ENCODE measurements at places on chromosomes 11 and 22.
A peak's percentile ranks its signal among the peaks of the same experiment; 100 is the strongest.

DNA sequence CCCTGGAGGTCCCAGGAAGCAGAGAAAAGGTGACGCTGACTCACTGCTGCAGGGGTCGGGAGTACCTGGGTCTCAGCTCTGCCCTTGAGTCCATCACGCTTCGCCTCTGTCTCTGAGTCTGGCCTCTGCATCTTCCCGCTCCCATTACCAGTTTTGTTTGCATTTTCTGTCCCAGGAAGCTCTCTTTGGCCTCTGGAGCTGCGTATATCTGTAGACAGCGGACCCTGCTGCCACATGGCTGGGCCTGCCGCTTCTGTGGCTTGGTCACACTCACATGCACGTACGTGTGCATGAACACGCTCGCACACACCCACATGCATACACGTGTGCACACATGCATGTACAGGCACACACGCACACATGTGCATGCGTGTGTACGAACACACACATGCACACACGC is 20.8 kb upstream of the APOBEC3A start:
- no peak for DNase-seq

DNA sequence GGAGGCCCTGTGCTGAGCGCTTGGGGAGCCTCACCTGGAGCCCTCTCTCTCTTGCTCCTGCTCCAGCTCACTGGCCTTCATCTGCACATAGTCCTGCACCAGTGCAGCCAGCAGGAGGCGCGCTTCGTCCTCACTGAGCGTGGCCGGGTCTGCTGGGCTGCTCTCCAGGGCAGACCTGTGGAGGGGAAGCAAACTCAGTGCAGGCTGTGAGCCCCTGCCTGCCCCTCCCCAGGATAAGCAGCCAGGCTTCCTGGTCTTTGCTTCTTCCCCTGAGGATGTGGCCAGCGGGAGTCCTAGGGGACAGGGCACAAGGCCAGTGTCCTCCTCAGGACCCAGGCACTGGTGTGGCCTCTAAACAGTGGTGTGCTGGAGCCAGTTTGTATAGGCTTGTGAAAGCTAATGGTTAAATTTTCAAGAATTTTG is 2.2 kb downstream of the CALCA start:
- no peak for DNase-seq

GRCh38 chr22:23269441-23270211 is 89.3 kb downstream of the BCR start:
- no peak for DNase-seq

DNA sequence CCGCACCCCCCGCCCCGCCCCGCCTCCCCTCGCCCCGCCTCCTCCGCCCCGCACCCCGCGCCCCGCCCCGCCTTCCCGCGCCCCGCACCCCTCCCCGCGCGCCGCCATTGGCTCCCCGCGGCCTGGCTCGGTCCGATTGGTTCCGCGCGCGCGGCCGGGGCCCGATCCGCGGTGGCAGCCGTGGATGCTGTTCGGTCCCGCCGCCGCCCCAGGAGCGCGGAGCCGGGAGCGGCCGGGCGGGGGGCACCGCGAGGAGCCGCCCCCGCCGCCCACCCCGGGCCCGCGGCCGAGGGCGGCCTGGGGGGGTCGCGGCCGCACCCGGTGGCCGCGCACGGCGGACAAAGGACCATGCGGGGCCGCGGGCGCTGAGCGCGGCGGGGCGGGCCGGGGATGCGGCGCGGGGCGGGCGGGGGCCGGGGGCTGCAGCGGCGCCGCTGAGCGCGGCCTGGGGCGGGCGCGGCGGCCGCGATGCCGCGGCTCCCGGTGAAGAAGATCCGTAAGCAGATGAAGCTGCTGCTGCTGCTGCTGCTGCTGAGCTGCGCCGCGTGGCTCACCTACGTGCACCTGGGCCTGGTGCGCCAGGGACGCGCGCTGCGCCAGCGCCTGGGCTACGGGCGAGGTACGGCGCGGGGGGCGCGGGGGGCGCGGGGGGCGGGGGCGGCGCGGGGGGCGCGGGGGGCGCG is at the start of gene B4GALNT4:
B4GALNT4 (plus strand) TSS at position 164 of the 683 bp plus-strand sequence; CDS start at position 469, 305 bp downstream.
- no peak for DNase-seq

GRCh38 chr11:61736310-61736709 is 16.1 kb upstream of the MYRF start:
- peak; percentile 18 for DNase-seq

DNA sequence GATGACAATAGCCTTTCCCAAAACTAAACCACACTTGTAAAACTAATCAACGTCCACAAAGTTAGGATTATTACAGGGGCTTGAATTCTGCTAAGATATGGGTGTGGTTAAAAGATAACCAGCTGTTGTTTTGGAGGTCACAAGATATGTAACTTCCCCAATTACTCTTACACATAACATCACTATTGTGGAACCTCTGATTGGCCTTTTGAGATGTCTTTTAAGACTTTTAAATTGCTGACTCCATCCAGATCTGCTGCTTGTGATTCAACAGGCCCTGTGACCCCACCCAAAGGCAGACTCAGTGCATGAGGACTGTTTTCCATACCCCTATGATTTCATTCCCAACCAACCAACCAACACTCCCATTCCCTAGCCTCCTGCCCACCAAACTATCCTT is 893.9 kb downstream of the OPCML start:
- no peak for DNase-seq

DNA sequence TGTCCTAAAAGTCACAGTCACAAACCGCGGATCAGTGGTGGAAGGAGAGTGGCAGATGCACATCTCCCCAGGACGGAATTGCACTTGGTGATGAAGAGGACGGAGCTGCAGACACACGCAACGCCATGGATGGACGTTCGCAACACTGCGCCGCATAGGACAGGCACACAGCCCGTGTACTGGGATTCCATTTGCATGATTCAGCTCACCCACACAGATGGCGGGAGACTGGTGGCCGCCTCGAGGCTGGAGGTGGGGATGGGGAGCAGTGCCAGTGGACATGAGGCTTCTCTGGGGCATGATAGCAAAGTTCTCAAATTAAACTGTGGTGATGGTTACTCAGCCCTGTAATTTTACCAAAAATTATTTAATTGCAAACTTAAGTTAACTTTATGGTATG is 37.4 kb downstream of the DUSP8 start:
- DNase-seq, result peak; percentile 78

- DNase-seq, result no peak
Measured at GRCh38 chr11:10480760-10481159, 25.7 kb downstream of the AMPD3 start.

DNA sequence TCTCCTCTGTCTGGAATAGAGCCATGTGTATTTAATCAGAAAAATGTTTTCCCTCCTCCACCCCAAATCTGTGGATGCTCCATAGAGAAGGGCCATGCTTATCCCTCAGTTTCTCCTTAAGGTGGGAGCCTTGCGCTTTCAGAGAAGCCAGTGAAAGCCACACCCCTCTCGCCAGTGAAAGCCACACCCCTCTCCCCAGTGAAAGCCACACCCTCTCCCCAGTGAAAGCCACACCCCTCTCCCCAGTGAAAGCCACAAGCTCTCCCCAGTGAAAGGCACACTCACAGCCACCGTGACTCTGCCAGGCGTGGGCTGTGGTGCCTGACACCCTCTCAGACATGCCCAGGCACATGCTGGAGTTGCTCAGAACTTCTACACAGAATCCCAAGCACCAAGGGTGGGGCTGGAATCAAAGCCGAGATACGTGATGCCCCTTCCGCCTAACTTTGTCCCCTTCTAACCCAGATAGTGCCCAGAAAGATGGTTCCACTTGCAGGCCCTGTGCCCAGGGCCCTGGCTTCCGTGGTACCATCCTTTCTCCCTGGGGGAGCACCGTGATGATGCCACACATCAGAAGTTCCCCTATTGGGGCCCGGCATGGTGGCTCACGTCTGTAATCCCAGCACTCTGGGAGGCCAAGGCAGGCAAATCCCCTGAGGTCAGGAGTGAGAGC is 16.5 kb upstream of the PRR5 start:
- DNase-seq, result peak; percentile 46

DNA sequence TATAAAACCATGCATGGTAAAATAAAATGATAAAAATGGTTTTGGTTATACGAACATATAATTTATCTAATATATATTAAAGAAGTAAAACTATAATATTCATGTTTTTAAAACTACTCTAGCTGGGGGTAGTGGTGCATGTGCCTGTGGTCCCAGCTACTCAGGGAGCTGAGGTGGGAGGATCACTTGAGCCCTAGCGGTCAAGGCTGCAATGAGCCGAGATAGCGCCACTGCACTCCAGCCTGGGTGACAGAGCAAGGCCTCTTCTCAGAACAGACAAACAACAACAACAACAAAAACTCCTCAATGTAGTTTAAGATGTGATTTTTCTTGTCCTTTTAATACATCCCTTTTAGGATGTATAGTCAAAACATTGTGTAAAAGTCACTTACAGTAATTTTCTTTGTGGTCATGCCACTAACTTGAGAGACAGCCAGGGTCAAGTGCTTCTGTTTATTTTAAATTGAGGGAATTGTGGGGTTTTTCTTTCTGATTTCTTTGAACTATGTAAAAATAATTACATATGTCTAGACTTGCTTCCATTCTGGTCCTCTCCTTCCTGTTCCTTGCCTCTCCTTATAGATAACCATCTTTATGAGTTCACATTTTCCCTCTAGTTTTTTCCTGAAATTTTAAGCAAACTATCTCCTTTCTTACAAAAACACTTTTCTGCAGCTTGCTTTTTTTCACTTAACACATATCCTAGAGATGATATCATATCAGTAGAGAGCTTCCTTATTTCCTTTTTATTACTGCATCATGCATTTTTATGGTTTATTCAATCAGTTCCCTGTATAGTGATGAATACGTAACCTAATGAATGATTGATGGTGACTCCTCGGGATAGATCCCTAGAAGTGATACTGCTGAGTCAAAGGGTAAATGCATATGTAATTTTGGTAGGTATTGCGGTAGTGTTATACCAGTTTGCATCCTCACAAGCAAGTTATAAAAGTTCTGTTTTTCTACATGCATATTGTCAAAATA is 9.1 kb downstream of the OR2AT4 start:
- DNase-seq, result no peak

GRCh38 chr11:72271980-72272379 is 28.0 kb upstream of the PHOX2A start:
- no peak for DNase-seq

GRCh38 chr11:57325735-57326048 is 940 bp upstream of the TNKS1BP1 start:
- DNase-seq, result peak; percentile 32

DNA sequence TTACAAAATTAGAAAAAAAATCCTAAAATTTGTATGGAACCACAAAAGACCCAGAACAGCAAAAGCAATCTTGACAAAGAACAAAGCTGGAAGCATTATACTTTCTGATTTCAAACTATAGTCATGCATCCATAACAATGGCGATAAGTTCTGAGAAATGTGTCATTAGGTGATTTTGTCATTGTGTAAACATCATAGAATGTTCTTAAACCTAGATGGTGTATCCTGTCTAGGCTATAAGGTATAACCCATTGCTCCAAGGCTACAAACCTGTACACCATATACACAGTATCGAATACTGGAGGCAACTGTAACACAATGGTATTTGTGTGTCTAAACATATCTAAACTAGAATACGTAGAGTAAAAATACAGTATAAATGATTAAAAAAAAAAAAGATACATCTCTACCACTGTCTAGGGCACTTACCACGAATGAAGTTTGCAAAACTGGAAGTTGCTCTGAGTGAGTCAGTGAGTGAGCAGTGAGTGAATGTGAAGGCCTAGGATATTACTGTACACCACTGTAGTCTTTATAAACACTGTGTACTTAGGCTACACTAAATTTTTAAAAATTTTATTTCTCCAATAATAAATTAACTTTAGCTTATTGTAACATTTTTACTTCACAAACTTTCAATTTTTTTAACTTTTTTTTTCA is 18.1 kb upstream of the SC5D start:
- DNase-seq, result no peak

DNA sequence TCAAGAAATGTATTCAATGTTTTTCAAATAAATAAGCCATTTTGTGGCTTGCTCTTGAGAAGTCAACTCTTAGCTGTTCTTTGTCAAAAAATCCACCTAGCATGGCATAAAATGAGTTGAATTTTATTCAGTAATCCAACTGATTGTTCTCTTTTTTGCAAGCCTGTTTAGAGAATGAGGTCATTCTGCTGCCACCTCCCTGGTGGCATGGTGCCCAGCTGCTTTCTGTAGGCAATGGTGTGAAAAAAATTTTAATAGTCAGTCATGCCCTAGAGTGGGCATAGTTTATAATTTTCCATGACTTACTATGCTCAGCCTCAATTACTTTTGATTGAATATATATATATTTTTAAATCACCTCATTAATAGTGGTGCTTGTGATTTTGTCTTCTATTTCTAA is 177.2 kb downstream of the INSC start:
- DNase-seq, result no peak

- no peak for DNase-seq
Measured at GRCh38 chr11:19672586-19673206, 39.9 kb upstream of the NAV2 start.

DNA sequence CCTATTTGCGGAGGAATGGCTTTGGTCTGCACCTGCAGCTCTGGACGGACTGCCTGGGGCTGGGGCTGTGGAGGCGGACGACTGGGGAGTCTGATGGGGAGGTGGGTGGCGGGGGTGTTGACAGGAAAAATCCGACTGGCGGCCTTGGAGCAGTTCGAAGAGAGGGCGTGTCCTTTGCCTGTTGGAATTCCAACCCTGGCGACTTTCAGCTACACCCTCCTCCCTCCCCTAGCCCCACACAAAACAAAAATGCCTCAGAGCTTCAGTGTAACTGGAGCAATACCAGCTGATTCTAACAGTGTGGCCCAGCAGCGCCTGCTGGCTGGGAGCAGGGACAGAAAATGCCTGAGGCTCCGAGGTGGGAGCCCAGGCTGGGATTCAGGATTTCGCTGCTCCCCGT is 85.4 kb downstream of the ATXN10 start:
- DNase-seq, result no peak

DNA sequence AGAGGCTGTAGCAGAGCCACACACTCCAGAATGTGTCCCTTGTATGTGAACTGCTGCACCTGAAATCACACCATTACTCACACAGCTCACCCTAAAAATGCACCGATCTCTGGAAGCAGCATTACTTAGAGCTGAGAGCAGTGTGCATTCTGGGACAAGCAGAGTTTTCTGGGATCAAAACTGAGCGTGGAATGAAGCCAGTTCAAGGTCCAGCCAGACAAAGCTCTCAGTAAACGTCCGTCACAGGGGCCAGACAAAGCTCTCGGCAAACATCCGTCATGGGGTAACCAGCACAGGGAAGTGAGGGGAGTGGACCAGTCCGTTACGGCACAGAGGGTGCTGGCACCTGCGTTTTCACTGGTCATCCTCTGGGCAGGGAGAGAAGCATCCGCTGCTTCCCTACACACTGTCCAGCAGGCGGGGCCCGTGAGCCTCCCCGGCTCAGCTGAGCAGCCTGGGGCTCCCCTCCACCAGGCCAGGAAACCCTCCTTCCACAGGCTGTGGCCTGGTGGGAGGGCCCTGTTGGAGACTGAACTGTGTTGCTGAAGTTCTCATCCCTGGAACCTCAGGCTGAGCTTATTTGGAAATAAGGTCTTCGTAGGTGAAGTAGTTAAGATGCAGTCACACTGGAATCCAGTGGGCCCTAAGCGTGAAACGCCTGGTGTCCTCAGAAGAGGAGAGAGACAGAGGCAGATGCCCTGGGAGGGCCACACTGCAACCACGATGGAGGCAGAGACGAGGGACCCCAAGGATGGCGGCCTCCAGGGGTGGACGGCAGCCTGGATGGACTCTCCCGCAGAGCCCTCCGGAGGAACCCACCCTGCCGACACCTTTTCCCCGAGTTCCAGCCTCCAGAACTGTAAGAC is 883.9 kb downstream of the BRD1 start:
- DNase-seq, result no peak

- DNase-seq, result no peak
Measured at GRCh38 chr11:44734843-44735381, 8.2 kb downstream of the TSPAN18 start.

- no peak for DNase-seq
Measured at GRCh38 chr22:25644122-25644521, 79.6 kb downstream of the GRK3 start.

- no peak for DNase-seq
Measured at GRCh38 chr11:45671246-45672171, 6.1 kb upstream of the CHST1 start.

- DNase-seq, result no peak
Measured at GRCh38 chr22:41919357-41920224, 4.7 kb upstream of the SHISA8 start.

Measured in A172 (cell line).